ENCODE measurements at places on chromosomes 5 and 9.

DNA sequence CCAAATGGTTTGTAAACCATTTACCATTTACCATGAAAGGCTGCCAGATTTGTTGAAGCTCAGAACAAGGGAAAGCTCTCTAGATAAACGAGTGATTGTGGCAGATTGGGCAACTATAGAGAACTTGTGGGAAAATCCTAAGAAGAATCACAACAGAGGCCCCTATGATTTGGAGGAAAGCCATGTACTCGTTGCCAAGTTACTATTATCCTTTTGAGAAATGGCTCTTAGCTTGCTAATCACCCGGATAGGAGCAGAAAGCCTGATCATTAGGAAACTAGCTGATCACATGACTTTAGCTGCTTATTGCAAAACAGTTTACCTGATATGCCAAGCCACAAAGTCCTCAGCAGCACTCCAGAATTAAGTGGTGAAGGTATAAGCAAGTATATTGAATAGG, 23.5 kb upstream of the ATG10 start:
- no peak for DNase-seq

GRCh38 chr9:16329671-16330113, 540.8 kb downstream of the BNC2 start:
- peak; percentile 74 for DNase-seq

GRCh38 chr5:149046196-149046829, 16.5 kb downstream of the SH3TC2 start:
- no peak for DNase-seq

DNA sequence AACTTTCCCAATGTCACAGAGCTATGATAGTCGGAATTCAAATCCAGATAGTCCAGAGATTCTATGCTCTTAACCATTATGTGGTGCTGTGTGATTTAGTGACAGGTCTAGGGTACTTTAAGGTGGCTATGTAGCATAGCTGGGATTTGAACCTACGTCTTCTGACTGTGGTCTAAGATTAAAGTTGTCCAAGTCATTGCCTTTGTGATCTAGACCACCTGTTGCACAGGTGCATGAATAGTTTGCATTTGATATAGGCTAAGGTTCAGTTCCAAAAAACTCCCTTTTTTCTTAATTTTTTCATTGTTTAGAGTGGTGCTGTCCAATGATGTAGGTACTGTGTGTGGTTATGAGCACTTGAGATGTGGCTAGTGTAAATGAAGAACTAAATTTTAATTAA, 2.5 kb downstream of the PAIP2 start:
- DNase-seq, result no peak

GRCh38 chr5:139402561-139403158, 1.2 kb downstream of the SPATA24 start:
- no peak for DNase-seq

DNA sequence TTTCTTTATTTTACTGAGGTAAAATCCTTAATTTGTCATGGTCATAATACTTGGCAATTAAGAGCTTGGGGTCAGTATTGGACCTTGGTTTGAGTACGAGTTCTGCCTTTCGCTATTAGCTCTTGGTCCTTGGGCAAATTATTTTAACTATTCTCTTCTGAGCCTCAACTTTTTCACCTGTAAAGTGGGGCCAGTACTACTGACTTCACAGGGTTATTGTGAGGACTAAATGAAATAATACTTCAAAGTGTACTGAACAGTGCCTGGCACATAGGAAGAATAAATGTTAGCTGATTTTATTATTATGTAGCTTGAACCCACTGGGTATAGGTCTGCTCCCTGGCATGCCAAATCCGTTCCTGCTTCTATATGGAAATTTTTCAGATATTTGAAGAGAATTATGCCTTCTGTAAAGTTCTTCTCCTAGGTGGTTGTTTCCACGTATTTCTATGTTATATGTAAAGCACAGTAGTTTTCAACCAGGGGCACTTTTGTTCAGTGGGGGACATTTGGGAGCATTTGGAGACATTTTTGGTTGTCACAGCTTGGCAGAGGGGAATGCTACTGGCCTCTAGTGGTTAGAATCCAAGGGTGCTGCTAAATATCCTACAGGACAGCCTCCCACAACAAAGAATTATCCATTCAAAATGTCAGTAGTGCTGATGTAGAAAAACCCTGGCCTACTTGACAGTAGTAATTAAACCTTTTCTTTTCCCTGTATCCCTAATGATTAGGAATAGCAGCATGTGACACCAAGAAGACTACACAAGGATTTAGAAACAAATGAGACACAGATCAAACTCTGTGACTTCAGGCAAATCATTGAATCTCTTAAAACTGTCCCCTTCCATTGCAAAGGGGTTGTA, 4.5 kb downstream of the RCL1 start:
- DNase-seq, result no peak

- DNase-seq, result no peak
Observed at GRCh38 chr5:91206103-91206502, 177.0 kb downstream of the ARRDC3 start.

DNA sequence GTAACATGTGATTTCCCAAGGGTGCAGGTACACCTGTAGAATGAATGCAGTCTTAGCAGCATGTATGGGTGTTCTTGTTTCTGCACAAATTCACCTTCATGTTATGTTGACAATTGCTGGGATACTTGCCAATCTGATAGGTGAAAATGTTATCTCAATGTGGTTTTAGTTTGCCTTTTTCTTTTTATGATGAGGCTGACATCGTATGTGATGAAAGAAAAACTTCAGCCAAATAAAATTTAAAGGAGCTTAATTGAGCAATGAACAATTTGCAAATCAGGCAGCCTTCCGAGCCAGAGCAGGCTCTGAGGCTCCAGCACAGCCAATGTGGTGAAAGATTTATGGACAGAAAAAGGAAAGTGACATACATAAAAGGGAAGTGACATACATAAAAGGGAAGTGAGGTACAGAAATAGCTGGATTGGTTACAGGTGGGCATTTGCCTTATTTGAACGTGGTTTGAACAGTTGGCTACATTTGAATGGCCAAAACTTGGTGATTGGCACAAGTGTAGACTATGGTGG, 10.5 kb downstream of the TAL2 start:
- DNase-seq, result no peak

GRCh38 chr5:6003040-6003825, 375.1 kb downstream of the MED10 start:
- no peak for DNase-seq

GRCh38 chr9:98477884-98478283, 222.4 kb upstream of the TBC1D2 start:
- no peak for DNase-seq

DNA sequence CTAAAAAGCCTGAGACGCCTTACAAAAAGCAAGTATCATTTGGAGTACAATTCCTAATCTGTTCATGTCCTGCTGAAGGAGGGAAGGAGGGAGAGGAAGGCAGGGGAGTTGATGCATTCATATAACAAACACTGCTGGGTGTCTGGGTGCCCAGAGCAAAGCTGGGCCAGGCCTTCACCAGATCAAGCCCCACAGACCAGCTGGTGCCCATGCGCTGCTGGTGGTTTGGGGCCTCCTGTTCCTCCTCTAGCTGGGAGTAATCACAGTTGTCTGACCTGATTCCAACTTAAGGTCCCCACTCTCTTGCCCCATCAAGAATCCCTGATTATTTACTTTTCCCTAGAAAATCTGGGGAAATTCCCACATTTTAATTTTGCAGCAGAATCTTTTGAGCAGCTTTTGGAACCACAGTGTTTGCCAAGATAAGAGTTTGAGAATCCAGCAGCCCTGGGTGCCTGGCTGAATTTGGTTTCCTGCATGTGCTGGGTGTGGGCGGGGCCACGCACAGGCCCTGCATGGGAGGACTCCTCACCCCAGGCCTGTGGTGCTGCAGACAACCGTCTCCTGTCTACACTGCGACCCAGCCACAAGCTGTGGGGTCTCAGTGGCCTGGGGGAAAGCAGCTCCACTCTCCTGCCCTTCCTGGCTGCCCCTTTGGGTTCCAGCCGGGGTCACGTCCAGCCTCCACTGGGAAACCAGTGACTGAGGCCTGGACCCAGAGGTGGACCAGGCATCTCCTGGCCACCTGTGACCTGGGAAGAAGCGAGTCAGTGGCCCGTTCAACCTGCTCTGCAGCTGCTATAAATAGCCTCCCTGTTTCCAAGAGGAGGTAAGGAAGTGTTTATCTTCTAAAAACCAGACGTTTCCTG, 47.5 kb downstream of the NEURL1B start:
- DNase-seq, result no peak

DNA sequence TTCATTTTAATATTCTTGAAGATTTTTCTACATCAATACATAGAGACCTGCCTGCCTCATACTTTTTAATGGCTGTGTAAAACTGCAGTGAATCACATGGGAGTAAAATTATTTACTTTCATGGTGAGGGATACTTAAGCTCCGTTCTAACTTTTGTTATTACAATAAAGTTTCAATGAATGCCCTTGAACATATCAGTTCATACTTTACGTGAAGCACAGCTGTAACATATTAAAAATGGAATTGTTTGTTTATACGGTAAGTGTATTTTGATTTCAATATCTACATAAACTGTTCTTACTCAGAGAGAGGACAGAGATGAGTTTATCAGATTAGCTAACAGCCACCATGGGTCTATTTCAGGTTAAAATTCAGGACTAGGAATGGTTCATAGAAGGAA, 155.1 kb downstream of the NR3C1 start:
- DNase-seq, result no peak

DNA sequence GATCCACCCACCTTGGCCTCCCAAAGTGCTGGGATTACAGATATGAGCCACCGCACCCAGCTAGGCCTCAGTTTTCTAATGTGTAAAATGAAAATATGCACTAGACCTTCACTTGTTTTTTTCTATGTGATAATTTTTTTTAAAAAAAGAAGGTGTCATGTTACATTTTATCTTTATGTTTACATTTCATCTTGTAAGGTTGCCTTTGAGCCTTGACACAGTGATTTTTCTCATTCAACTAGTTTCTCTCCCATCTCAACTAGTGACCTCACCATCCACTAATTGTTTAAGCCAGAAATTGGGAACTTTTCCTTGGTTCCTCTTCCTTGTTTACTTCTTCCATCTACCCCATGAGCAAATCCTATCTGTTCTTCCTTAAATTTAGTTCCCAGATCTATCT, 21.5 kb downstream of the TMC1 start:
- no peak for DNase-seq

- peak; percentile 50 for DNase-seq
Observed at GRCh38 chr9:121261107-121261460, 6.9 kb upstream of the GSN start.

- DNase-seq, result no peak
Observed at GRCh38 chr9:4630836-4631235, 31.3 kb upstream of the PLPP6 start.

GRCh38 chr9:113851873-113852272, 24.2 kb upstream of the ZNF618 start:
- DNase-seq, result no peak

GRCh38 chr5:171606414-171607024, 179.1 kb upstream of the SMIM23 start:
- DNase-seq, result no peak

- DNase-seq, result no peak
Observed at GRCh38 chr5:119377066-119377465, 21.2 kb downstream of the TNFAIP8 start.

DNA sequence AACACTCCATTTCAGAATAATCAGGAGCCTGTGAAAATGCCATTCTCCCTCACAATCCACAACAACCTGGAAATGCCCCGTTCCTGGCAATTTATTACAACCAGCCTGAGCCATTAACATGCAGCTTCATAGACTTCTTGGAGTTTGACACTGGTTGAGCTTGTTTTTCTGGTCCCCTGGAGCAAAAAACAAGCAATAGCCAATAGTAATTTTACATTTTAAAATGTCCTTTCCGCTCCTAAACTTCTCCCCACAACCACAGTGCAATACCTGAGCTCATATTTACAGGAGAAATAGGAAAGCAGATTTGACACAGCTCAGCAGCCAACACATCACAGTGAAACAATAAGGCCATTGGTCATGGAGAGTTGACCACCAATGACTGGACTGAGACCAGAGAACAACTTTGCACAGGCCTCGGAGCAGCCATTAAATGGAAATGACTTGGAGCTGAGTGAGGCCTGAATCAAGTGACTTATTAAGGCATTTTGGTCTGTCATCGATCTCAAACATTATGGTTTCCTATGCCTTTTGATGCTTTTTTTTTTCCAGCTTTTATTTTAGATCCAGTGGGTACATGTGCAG, 73.0 kb downstream of the ENC1 start:
- no peak for DNase-seq

DNA sequence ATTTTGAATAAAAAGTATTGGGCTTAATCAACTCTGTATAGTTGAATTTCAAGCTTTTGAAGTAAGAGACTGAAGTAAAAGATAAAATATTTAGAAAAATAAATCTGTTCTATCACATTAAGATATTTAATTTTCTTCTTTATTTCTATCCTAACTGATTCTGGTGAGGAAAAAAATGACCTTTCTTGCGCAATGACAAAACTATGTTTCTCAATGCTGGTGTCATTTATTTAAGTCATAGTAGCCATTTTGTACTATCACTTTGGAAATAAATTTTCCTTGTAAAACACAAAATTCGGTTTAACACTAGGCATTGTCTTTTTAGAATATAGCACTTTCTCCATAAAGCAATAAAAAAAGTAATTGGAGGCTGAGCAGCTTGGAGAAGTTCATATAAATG, 728.0 kb downstream of the CDH9 start:
- DNase-seq, result no peak
